Glomerular endothelial cell (primary cell): ENCODE measurements at places on chromosomes 3 and 15. TPM values are rescaled to one million over a fixed set of nuclear protein-coding genes. Genes with fewer than 3 reads are reported as not detected.
A peak's percentile ranks its signal among the peaks of the same experiment; 100 is the strongest.

GRCh38 chr15:99121691-99122410 is 17.0 kb downstream of the SYNM start:
- no peak for DNase-seq

DNA sequence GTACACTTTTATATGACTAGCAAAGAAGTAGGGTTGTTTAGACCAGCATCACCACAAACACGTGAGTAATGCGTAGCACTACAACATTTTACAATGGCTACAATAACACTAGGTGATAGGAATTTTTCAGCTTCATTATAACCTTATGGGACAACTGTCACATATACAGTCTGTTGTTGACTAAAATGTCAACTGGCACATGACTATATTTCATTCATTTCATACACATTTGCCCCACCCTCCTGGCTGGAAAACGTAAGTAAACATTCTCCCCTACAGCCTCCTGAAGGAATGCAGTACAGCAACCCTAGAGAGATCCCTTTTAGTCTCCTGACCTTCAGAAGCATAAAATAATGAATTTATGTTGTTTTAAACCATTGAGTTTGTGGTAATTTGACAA is 16.2 kb downstream of the RIOX2 start:
- DNase-seq, result no peak

DNA sequence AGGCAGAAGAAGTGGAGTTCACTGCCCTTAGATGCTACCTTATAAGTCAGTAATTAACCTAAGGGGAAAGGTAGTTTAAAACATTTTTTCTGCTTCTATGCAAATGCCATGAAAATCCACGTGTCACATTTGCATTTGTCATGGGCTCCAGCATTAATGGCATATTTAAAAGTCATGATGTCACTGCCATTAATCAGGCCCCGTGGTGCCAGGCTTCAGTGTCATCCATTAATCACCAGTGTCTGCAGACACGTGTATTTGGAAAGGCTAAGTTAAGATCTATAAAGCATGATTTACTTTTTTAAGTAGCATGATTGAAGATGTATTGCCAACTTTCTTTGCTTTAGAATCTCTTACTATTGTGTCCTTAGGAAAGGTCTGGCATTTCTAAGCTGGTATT is 857.8 kb downstream of the TUSC7 start:
- no peak for DNase-seq

DNA sequence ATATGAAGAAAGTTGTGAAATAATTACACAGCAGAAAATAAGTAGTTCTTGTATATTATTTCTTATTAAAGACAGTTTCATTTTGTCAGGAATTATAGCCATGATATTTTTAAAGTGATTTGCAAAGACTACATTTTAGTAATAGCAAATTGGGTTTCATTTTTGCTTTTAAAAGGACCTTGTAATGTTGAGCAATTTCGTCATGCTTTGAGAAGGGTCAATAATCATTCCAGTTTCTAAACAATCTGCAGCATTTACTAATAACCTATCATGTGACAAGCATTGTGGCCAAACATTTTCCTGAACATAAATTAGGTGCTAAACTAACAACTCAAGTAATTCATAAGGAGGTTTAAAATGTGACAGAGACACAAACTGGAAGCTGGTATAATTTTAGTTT is 214.4 kb upstream of the CBLB start:
- DNase-seq, result no peak

Gene CAMKV
- not detected in 2 replicates for total RNA-seq

- DNase-seq, result no peak
Measured at GRCh38 chr3:84906065-84906464, 52.7 kb upstream of the CADM2 start.

Gene NLGN1
- 1.3 and 3.0 TPM in 2 replicates for total RNA-seq

GRCh38 chr15:77599357-77599756 is 33.4 kb downstream of the LINGO1 start:
- DNase-seq, result no peak

Gene EXD1
- 0.53 TPM in 1 of 2 replicates, not detected in the other for total RNA-seq

DNA sequence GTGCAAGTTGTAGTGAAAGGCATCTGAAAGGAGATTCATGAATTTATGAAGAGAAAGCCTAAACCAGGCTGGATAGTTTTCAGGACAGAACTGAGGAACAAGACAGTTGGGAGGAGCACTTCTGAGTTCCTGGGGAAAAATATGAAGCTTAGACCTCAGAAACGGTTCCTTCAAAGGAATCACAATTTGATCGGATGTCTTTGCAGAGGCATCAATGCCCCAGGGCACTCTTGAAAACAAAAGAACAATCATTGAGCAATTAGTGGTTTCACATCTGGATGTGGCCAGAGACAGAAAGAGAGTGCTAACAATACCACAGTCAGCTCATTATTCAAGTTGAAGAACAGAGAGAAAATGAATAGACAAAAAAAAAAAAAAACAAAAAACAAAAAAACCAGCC is 86.2 kb downstream of the KLF13 start:
- DNase-seq, result no peak

GRCh38 chr15:52651868-52652267 is 27.3 kb downstream of the ATOSA start:
- peak; percentile 70 for DNase-seq

Gene MINAR1
- 0.29 and 1.5 TPM in 2 replicates for total RNA-seq
